ENCODE measurements at places on chromosomes 16 and 17.

DNA sequence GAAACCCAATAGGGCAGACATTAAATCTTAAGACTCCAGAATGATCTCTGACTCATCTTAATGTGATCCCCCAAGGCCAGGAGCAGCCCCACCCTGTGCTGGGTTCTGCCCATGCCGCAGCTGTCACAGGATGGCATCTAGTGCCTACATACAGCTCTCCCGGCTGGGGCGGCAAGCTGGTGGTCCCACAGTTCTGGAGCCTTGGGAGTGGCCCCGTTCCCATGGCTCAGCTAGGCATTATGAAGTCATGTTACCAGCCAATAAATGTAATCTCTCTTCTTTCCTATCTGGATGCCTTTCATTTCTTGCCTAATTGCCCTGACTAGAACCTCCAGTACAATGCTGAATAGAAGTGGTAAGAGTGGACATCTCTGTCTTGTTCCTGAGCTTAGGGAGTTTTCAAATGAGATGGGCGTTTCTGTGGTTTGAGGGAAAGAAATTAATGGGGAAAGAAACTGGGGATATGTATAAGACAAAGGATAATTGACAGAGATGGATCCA is 95.7 kb upstream of the DNAH17 start:
- no peak for DNase-seq

DNA sequence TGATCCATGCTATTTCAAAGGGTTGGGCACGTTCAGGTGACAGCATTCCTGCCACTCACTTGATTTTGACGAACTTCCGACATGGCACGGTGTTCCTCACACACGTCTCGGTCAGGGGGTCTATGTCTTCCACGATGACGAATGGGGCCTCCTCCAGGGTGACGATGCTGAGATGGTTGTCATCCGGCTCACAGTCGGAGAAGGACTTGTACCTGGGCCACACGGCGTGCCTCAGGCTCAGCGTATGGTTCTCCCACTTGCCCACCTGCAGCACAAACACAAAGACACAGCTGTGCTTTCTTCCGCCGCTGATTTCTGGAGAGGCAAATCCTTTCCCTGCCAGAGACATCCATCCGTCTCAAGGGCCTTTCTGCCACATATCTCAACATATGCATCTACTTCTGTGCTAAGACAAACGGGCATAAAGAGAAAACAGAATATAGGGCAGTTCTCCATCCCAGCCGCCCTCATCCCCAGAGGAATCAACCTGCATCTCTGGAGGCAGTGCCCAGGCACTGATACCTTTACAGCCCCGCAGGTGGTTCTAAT is 332.5 kb downstream of the GRIN2A start:
- no peak for DNase-seq

GRCh38 chr17:79533116-79533515 is 77.7 kb downstream of the RBFOX3 start:
- DNase-seq = no peak

GRCh38 chr16:47928008-47928407 is 227.8 kb downstream of the ABCC12 start:
- DNase-seq = peak; percentile 24

GRCh38 chr17:64777415-64778239 is 115.5 kb upstream of the SMURF2 start:
- no peak for DNase-seq

DNA sequence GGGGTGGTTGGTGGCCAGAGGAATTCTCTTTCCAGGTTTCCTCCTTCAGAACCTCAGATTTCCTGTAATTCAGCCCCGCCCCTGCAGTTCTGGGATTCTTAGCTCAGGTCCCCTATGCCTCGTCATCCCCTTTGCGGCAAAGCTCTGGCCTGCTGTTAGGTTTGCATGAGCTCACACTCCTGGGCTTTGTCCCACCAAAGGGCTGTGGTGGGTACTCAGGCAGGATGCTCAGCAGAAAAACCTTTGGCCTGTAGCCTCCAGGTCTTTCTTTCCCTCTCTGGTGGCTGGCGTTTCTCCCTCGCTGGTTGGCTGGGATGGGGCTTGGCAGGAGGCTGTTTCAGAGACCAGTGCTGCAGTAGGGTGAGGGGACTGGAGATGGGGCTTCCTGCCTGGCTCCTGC is 9.6 kb upstream of the PLEKHG4 start:
- DNase-seq = no peak

- no peak for DNase-seq
Measured at GRCh38 chr16:27803775-27804549, 254.0 kb downstream of the KATNIP start.

DNA sequence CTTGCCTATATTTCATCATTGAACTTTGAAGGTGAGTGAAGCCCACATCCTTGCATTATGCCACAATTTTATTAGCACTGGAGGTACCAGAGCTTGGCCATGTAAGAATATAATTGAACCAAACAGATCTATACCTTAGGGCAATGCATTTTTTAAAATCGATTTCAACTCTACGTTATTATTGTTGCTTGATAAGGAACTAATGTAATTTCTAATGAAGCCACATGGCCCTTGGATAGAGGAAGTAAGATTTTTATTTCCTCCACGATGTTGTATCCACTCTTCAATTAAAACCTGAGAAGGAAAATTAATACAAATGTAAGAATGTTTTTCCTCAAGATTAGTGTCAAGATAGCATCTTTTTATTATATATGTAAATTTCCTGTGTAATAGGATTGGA is 370.0 kb upstream of the EEF2KMT start:
- no peak for DNase-seq

GRCh38 chr16:85231959-85232358 is 119.7 kb upstream of the CIBAR2 start:
- no peak for DNase-seq

GRCh38 chr17:32732900-32733299 is 144.0 kb downstream of the MYO1D start:
- DNase-seq = no peak

DNA sequence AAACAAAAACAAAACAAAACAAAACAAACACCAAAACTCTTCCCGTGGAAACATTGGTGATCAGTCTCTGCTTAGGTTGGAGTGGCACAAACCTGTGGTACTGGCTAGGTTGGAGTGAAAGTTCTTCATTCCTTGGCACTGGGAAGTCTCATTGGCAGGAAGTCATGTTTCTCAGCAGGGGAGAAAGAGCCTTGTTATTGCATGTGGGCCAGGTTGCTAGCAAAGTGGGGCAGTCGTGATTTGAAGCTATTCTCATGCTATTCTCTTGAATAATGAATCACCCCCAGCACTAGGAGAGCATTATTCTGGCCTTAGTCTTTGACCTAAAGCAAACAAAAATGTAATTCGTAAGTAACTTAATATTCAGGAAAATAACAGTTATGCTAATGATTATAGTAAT is 24.3 kb upstream of the B4GALNT2 start:
- no peak for DNase-seq

DNA sequence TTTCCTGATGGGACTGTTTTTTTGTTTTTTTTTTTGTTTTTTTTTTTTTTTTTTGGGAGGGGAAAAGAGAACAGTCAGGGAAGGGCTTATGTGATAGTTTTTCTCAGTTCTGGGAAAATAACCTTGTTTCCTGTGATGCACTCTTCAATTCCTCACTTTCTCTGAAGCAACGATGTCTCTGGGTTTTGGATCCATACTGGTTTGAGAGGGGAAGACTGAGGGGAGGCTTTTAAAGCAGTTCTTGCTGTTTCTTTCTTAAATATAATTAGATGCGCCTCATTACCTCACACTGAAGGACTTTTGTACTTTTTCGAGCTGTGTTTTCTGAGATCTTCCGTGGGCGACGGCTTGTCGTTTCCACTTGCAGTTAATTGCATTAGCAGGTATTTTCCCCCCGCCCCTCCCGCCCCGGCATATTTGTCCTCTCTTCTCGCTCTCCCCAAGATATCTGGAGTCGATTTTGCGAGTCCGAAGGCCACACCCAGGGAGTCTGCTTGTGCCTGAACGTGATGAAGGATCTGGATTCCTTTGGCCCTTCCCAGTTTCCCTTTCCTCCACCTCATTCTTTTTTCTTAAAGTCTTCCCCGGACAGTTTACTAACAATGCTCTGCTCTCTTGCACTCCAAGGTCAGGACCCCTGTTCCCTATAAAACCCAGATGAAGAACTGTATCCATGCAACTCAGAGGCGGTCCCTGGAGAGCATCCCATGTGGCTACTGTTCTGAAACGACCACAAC is 125.2 kb upstream of the ZFHX3 start:
- DNase-seq = no peak

DNA sequence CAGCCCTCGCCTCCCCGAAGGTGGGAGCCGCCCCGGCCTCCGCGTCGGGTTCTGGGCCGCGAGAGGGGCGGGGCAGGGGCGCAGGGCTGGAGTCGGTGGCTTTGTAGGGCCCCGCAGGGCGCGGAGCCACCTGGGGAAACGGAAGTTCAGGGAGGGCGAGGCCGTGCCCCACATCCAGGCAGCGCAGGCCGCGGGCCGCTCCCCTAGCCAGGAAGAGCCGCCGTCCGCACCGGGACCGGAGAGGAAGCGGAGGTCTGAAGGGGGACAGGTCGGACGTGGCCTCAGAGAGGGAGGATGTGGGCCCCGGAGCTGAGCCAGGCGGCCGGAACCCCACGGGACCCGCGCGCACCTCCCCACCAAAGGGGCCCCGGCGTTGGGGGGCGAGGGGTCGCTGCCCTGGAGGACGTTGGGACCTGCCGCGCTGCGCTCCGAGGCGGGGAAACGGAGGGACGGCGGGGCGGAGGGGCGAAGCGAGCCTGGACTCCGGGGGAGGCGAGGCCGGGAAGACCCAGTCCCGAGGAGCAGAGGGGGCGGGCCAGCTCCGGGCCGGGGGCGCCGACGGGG is 482 bp upstream of the SLC16A3 start:
- no peak for DNase-seq

DNA sequence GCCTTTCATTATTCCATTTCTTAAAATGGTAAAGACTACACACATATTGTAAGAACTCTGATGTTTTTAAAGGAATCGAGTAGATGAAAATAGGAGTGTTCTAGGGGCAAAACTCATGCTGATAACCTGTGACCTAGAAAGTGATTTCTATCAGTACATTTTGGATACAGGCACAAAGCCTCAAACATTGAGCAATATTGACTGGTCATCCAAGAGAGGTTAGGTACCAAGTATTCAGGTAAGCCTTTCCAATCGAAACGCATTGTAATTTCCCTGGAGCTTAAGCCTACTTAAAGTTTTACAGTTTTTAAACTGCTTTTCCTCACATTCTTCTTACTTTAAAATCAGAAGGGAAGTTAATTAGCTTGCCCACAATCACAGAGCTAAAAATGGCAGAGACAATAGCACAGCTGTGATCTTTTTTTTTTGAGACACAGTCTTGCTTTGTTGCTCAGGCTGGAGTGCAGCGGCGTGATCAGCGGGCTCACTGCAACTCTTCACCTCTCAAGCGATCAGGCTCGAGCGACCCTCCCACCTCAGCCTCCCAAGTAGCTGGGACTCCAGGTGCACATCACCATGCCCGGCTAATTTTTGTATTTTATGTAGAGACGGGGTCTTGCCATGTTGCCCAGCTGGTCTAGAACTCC is 3.3 kb downstream of the GOT2 start:
- DNase-seq = no peak

- no peak for DNase-seq
Measured at GRCh38 chr17:45992175-45992574, 6.9 kb upstream of the STH start.

DNA sequence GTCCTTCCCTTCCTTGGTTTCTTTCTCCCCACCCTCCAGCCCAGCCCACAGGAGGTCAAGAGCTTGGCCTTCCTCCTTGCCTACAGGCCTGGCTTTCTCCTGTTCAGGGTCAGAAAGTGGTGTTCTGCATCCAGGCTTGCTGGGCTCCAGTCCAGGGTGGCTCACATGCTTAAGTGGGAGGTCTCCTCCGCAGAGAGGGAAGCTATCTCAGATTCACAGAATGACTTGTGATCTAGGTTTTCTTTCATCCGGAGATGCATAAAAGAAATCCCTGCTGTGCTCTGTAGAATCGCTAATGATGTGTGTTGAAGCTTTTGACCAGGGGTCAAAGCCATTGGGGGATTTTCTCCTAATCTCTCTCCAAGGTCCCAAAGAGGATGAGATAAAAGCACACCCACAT is 382.3 kb upstream of the EEF2KMT start:
- no peak for DNase-seq

DNA sequence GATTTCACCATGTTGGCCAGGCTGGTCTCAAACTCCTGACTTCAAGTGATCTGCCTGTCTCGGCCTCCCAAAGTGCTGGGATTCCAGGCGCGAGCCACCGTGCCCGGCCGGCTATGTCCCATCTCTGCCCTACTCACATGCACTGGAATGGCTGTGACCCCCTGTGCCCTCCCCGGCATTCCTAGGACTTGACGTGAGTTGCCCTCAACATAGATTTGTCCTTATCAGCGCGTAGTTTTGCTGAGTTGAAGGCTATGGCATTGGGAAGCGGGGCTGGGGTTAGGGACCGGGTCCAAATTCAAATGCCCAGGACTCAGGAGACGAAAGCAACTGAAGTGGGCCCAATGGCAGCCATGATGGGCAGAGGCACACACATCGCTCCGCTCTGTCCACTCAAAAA is 5.8 kb downstream of the UNC13D start:
- DNase-seq = no peak

Measured in HCT116 (cell line).